ENCODE measurements at places on chromosomes 7 and 10. TPM values are rescaled to one million over a fixed set of nuclear protein-coding genes. Genes with fewer than 3 reads are reported as not detected.
A peak's percentile ranks its signal among the peaks of the same experiment; 100 is the strongest.

DNA sequence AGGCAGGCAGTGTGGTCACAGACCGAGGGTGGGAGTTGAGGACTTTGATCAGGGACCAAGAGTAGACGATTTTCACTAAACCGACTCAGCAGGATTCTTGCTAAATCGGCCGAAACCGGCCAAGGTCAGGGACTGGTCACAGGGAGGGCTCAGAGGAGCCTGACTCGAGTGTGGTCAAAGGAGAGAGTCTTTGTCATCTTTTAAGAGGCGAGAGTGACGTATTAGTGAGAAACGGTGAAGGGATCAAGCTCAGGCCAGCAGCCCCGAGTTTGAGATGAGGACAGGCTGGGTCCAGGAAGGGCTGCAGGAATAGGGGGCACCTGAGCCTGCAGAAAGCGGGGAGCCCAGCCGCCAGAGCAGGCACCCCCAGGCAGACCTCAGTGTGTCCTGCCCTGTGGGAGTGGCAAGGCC is 41.6 kb upstream of the FAM20C start:
- peak overlapping the region; percentile 82 for H3K27ac ChIP-seq
- peak overlapping the region; percentile 87 for H3K4me3 ChIP-seq
- H3K4me1 ChIP-seq = peaks cover 13% of the 10 kb centered on the region
- DNase-seq = no peak
- H3K27me3 ChIP-seq = no peaks in the 10 kb centered on the region

GRCh38 chr7:81211204-81211933 is 292.5 kb upstream of the SEMA3C start:
- DNase-seq = no peak
- H3K4me3 ChIP-seq = no peak overlapping the region
- H3K27ac ChIP-seq = no peak overlapping the region
- no peaks in the 10 kb centered on the region for H3K4me1 ChIP-seq
- no peaks in the 10 kb centered on the region for H3K27me3 ChIP-seq

Gene FBH1
- 53.3 TPM for total RNA-seq

Gene SNX10
- 35.5 TPM for total RNA-seq

Gene RBP3
- total RNA-seq = not detected

DNA sequence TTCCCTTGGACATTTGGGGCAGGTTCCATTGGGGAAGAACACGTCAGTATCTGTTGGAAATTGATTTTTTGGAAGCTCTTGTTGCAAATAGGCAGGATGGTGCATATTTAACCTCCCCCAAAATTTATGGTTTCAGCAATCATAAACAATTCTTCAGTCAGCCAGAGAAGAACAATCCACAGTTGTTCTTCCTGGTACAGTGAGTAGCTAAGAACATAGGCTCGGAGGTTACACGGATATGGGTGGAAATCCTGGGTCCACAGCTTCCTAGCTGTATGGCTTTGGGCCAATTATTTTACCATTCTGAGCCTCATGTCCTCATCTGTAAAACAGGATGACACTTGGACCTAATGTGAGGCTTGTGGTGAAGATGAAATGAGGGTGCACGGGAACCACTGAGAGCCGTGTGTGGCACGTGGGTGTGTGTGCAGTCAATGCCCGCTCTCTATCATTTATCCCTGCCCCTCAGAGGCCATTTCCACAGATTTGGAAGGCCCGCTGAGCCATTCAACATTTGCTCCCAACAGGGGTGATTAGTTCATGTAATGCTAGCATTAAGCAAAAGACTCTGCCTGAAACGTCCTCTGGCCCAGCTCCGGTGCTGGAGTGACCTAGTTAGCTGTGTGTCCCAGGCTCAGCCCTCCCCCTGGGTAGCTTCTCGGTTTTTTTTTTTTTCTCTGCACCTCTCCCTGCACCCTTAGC is 9.7 kb downstream of the CAMK1D start:
- no peak overlapping the region for H3K4me3 ChIP-seq
- DNase-seq = peak; percentile 45

Gene SPDYE2B
- not detected for total RNA-seq

DNA sequence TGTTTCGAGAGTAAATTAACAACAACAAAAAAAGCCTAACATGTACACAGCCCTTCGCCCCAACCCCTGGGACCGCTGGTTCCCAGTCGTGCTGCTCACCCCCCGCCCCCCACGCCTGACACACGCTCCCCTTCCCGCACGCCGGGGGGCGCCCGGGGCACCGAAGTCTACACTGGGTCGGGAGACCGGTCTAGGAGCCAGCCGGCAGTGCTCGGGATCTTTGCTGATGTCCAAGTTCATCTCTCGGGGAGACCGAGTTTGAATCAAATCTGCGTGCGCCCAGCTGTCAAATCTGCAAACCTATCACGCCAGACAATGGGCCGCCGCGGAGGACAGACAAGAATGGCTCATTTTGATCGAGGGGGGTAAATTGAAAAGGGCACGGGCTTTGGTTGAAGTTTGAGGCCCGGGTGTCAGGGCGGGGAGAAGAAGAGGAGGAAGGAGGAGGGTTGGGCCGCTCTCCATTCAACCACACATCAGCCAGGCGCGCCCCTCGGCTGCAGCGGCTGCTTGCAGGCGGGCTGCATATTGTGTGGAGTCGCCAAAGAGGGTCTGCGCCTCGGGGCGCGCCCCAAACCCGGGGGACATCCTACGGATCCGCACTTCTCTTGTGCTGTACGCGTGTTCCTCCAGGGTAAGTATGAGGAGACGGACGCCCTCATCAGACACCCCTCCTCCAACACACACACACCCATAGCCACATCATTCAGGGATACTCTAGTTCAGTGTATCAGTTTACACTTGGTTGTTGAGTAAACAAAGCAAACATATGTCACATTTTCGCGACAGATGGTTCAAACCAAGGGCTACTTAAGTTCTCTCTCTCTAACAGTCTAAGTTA is 1.3 kb upstream of the GFRA1 start:
- H3K4me1 ChIP-seq = peaks cover 13% of the 10 kb centered on the region
- peak overlapping the region; percentile 58 for H3K4me3 ChIP-seq
- DNase-seq = peak; percentile 11
- H3K27me3 ChIP-seq = peaks cover 58% of the 10 kb centered on the region
- no peak overlapping the region for H3K27ac ChIP-seq

Gene FAM241B
- total RNA-seq = 6.3 TPM

GRCh38 chr7:50418086-50418515 is 32.0 kb downstream of the FIGNL1 start:
- no peaks in the 10 kb centered on the region for H3K27me3 ChIP-seq
- no peak overlapping the region for H3K27ac ChIP-seq
- DNase-seq = peak; percentile 89
- peaks cover 24% of the 10 kb centered on the region for H3K4me1 ChIP-seq

DNA sequence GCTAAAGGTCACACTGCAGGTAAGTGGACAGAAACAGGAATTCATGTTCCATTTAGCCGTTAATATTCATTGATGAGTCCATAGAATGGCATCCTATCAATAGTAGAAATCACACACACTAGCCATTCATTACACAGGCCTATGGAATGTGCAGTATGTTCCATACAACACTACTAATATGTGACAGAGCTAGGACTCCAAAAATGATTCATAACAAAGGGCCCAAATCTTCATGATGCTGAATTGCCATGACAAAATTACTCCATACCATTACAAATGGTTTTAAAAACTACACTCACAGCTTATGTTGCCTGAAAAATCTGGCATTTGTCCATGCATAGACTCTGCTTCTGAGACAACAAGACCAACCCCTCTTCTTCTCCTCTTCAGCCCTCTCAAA is 549.1 kb downstream of the XPNPEP1 start:
- H3K4me3 ChIP-seq = no peak overlapping the region
- H3K27ac ChIP-seq = no peak overlapping the region
- no peaks in the 10 kb centered on the region for H3K4me1 ChIP-seq
- DNase-seq = no peak
- no peaks in the 10 kb centered on the region for H3K27me3 ChIP-seq

Gene MEOX2
- not detected for total RNA-seq

DNA sequence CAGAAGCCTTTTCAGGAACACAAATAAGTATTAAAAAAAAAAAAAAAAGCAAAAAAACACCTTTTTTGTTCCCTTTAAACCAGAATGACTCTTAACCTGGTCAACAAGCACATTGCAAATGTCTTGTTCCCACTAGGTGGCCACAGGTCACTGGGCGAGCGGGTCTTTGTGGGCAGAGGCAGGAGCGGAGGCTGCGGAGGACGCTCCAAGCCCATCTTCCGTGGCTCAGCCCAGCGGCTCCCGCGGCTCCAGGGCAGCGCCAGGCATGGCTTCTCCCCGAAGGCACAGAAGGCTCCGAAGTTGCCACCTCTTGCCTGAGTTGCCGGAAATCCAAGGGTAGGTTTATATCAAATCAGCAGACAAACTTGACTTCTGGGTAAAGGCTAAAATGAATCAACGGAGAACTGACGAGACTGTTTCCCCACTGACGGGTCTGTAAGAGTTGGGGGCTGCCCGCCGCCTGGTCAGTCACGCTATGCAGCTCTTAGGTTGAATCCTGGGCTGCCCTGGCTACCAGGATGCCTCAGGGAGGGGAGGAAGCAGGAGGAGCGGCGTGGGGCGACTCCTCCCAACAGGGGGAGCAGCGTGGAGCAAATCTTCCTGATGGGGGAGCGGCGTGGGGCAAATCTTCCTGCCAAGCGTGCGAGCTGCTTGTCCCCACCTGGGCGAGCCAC is 144.5 kb downstream of the PTPRN2 start:
- no peaks in the 10 kb centered on the region for H3K36me3 ChIP-seq
- H3K27ac ChIP-seq = no peak overlapping the region
- H3K27me3 ChIP-seq = peaks cover 3% of the 10 kb centered on the region
- H3K4me3 ChIP-seq = no peak overlapping the region

DNA sequence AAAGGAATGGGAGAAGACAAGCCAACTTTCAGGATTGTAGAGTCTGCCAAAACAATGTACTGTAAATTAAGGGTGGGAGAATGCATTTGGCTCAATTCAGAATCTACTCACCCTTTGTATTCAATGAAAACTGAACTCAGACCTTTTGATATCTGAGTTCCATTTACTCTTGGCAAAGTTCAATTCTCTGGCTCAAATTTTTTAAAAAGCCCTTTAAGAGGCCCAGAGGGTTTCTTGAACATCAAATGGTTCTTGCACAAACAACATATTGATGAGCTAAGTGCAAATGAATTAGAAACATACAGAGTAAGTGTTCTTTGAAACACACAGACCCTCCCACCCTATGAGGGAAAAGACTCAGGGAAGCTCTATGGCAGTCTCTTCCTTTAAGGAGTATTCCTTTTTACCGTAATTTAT is 5.2 kb upstream of the XPNPEP1 start:
- peaks cover 17% of the 10 kb centered on the region for H3K4me1 ChIP-seq
- H3K4me3 ChIP-seq = no peak overlapping the region
- H3K36me3 ChIP-seq = no peaks in the 10 kb centered on the region
- no peak overlapping the region for H3K27ac ChIP-seq
- H3K27me3 ChIP-seq = no peaks in the 10 kb centered on the region

- H3K4me1 ChIP-seq = peaks cover 38% of the 10 kb centered on the region
- peaks cover 72% of the 10 kb centered on the region for H3K36me3 ChIP-seq
- no peak for DNase-seq
- H3K4me3 ChIP-seq = no peak overlapping the region
- H3K27ac ChIP-seq = no peak overlapping the region
- no peaks in the 10 kb centered on the region for H3K27me3 ChIP-seq
These were observed 5.8 kb downstream of the TBRG4 start for GRCh38 chr7:45105588-45106188.

DNA sequence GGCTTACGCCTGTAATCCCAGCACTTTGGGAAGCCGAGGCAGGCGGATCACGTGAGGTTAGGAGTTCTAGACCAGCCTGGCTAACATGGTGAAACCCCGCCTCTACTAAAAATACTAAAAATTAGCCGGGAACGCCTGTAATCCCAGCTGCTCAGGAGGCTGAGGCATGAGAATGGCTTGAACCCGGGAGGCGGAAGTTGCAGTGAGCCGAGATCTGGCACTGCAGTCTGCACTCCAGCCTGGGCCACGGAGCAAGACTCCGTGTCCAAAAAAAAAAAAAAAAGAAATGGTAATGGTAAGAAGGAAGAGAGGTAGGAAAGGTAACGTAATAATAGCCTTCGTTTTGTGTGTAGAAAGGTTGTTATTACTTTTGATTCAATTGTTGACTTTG is 1.2 kb downstream of the HSPA14 start:
- no peaks in the 10 kb centered on the region for H3K27me3 ChIP-seq
- peak overlapping the region; percentile 88 for H3K27ac ChIP-seq
- H3K4me3 ChIP-seq = peak overlapping the region; percentile 89
- DNase-seq = peak; percentile 22
- peaks cover 18% of the 10 kb centered on the region for H3K4me1 ChIP-seq

GRCh38 chr7:157851501-157852067 is 514.8 kb downstream of the DNAJB6 start:
- no peaks in the 10 kb centered on the region for H3K36me3 ChIP-seq
- peaks cover 14% of the 10 kb centered on the region for H3K4me1 ChIP-seq
- peak overlapping the region; percentile 84 for H3K27ac ChIP-seq

Gene PAX4
- total RNA-seq = not detected

Gene FASTK
- total RNA-seq = 56.7 TPM

Gene CYP2E1
- total RNA-seq = 0.25 TPM

DNA sequence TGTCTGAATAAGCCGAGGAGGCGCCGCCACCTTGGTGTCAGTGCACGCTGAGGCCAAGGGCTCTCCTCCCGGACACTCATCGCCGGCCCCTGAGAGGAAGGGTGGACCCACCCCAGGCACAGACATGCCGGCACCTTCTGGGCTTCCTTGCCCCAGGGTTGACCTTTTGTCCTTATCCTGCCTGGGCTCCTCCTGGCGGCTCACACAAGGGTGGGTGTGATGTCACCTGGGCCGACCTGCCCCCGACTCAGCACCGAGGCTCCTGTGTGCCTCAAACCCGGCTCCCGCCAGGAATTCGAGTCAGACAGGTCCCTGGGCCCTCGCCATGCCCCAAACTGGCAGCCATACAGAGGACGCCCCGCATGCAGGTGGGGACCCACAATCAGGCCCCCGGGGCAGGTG is 17.7 kb upstream of the CFAP46 start:
- H3K4me3 ChIP-seq = no peak overlapping the region
- peaks cover 17% of the 10 kb centered on the region for H3K27me3 ChIP-seq
- no peaks in the 10 kb centered on the region for H3K36me3 ChIP-seq
- peaks cover 26% of the 10 kb centered on the region for H3K4me1 ChIP-seq
- H3K27ac ChIP-seq = no peak overlapping the region

Gene SLC26A4
- total RNA-seq = 1.5 TPM

DNA sequence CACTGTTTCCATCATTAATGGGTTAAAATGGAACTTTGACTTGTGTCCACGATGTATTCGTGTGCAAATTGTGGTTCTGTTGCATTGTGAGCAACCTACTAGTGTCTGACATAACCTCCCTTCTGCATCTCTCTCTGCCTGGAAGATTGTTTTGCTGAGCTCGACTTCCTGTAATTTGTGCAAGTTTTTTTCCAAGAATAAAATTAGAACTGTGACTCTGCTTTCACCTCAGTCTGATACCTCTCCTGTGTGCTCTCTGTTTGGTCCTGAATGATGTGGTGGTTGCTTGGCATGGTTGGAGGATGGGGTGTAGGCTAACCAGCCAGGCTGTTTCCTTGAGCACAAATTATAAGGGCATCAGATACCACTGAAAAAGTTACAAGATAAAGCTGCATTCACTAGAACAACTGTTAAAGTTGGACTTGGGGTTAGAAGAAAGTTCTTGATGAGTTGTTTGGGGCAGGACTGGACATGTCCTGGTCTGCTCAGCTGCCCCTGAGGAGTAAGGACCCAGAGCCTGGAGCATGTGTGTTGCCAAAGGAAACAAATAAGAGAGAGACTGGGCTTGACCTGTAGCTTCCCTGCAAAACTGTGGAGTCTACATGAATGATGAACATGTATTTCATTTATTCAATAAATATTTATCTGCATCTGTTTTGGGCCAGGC is 1.9 kb upstream of the VOPP1 start:
- no peaks in the 10 kb centered on the region for H3K27me3 ChIP-seq
- H3K4me3 ChIP-seq = peak overlapping the region; percentile 74
- peak; percentile 59 for DNase-seq

Data from activated CD4-positive, alpha-beta T cell treated with anti-CD3 and anti-CD28 coated beads for 36 hours (primary cell).